ENCODE measurements at places on chromosomes 4 and X.
A peak's percentile ranks its signal among the peaks of the same experiment; 100 is the strongest.

DNA sequence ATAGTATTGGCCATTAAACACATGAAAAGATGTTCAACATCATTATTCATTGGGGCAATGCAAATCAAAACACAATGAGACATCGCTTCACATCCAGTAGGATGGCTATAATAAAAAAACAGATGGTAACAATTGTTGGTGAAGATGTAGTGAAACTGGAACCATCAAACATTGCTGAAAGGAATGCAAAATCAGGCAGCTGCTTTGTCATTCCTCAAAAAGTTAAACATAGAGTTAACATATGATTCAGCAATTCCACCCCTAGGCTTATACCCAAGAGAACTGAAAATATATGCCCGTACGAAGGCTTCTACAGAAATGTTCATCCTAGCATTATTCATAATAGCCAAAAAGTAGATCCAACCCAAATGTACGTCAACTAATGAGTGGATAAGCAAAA lies 144.0 kb upstream of the NAP1L5 start:
- no peaks in the 10 kb centered on the region for H3K36me3 ChIP-seq
- no peak for DNase-seq
- H3K4me1 ChIP-seq, result no peaks in the 10 kb centered on the region
- H3K27ac ChIP-seq, result no peak overlapping the region
- no peaks in the 10 kb centered on the region for H3K27me3 ChIP-seq
- no peak overlapping the region for H3K4me3 ChIP-seq

- H3K4me3 ChIP-seq, result no peak overlapping the region
- no peak for DNase-seq
- H3K36me3 ChIP-seq, result no peaks in the 10 kb centered on the region
Measured at GRCh38 chrX:134646691-134647090, 11.6 kb downstream of the PLAC1 start.

DNA sequence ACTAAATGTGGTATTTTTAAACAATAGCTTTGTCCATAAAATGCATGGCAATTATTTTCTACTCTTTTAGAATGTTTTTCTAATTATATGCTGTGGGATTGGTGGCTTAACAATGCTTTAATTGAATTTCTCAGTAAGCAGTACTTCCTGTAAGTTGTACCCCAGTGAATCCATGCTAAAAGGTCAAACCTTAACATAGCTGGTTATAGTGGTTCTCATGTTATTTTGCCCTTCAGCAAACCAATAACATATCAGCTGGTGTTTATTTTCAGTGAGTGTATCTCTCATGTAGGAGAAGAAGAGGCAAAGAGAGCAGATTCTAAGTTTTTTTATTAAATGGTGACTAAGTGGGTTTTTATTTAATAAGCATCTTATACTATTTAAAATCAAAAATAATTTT lies 41.5 kb downstream of the BTC start:
- no peak overlapping the region for H3K4me3 ChIP-seq
- H3K27me3 ChIP-seq, result no peaks in the 10 kb centered on the region
- no peak overlapping the region for H3K27ac ChIP-seq
- no peak for DNase-seq

GRCh38 chr4:56531823-56532222 lies 26.2 kb downstream of the ARL9 start:
- H3K27me3 ChIP-seq, result no peaks in the 10 kb centered on the region
- H3K27ac ChIP-seq, result no peak overlapping the region
- no peaks in the 10 kb centered on the region for H3K4me1 ChIP-seq
- no peaks in the 10 kb centered on the region for H3K36me3 ChIP-seq

DNA sequence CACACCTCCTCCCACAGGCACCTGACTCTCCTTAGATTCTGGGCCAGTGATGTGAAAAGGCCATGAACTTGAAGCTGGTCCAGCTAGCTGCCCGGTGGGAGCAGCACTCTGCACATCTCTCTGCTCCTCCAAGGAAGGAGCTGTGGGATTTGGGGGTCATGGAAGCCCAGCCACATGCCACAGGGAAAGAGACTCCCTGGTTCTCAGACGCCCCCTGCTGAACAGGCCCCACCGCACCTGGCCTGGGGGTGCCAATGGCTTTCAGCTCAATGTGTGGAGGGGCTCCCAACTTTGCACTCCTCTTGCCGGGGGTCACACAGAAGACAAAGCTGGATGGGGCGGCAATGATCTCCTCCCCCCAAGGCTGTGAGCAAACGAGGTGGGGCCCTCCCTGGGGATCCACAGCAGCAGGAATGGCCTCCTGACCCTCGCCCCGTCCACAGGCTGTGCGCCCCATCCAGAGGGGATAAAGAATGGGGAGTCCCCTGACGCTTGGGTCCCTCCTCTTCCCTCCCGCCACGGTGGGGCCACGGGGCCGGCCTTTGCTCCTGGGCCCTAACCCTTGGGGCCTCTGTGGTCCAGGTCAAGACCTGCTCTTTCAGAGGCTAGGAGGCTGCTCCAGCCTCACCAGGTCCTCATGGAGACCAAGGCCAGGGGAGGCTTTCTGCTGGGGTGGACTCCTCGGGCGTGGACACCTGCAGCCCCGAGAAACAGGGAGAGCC lies 51.3 kb downstream of the GAK start:
- no peaks in the 10 kb centered on the region for H3K27me3 ChIP-seq
- no peaks in the 10 kb centered on the region for H3K4me1 ChIP-seq
- peaks cover 19% of the 10 kb centered on the region for H3K36me3 ChIP-seq
- no peak overlapping the region for H3K27ac ChIP-seq

DNA sequence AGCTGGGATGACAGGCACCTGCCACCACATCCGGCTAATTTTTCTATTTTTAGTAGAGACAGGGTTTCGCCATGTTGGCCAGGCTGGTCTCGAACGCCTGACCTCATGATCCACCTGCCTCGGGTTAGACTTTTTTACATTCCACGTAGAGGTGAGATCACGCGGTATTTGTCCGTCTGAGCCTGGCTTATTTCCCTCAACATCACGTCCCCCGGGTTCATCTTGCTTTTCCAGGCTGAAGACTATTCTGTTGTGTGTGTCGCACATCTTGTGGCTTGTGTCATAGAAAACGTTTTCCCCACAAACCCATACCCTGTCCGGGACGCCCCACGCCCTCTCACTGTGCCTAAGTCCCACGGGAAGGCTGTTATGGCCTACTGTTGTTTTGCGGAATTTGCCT lies 185.3 kb downstream of the CRLF2 start:
- DNase-seq, result no peak
- no peak overlapping the region for H3K4me3 ChIP-seq
- H3K27me3 ChIP-seq, result no peaks in the 10 kb centered on the region
- H3K36me3 ChIP-seq, result no peaks in the 10 kb centered on the region
- H3K4me1 ChIP-seq, result no peaks in the 10 kb centered on the region
- H3K27ac ChIP-seq, result no peak overlapping the region

- H3K36me3 ChIP-seq, result no peaks in the 10 kb centered on the region
- no peaks in the 10 kb centered on the region for H3K4me1 ChIP-seq
- no peak overlapping the region for H3K4me3 ChIP-seq
Measured at GRCh38 chrX:8635812-8636211, 96.1 kb downstream of the ANOS1 start.

GRCh38 chrX:68941385-68941952 lies 112.6 kb downstream of the EFNB1 start:
- DNase-seq, result no peak
- no peak overlapping the region for H3K4me3 ChIP-seq
- no peaks in the 10 kb centered on the region for H3K27me3 ChIP-seq

- no peak overlapping the region for H3K27ac ChIP-seq
- H3K4me1 ChIP-seq, result no peaks in the 10 kb centered on the region
- DNase-seq, result peak; percentile 36
- H3K4me3 ChIP-seq, result no peak overlapping the region
- no peaks in the 10 kb centered on the region for H3K27me3 ChIP-seq
- H3K36me3 ChIP-seq, result no peaks in the 10 kb centered on the region
Measured at GRCh38 chrX:39519030-39519488, 578.7 kb downstream of the BCOR start.

DNA sequence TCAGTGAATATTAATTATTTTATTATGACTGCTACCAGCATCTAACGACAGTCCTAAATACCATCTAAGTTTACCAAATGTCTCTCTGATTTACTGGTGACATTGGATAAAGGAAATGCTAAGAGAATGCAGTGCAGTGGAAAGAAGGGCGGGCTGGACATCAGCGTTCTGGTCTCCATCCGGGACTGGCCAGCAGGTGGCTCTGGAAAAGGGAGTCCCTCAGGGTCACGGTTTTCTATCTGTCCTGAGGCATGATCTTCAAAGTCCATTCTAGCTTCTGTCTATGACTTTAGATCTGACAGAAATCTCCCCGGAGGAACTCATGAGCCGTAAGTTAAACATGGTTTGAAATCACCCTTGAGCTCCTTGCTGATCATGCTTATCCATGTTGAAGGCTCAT lies 3.3 kb downstream of the TRIM2 start:
- H3K27ac ChIP-seq, result no peak overlapping the region
- no peak overlapping the region for H3K4me3 ChIP-seq
- DNase-seq, result no peak
- H3K36me3 ChIP-seq, result no peaks in the 10 kb centered on the region
- H3K4me1 ChIP-seq, result no peaks in the 10 kb centered on the region
- H3K27me3 ChIP-seq, result no peaks in the 10 kb centered on the region

DNA sequence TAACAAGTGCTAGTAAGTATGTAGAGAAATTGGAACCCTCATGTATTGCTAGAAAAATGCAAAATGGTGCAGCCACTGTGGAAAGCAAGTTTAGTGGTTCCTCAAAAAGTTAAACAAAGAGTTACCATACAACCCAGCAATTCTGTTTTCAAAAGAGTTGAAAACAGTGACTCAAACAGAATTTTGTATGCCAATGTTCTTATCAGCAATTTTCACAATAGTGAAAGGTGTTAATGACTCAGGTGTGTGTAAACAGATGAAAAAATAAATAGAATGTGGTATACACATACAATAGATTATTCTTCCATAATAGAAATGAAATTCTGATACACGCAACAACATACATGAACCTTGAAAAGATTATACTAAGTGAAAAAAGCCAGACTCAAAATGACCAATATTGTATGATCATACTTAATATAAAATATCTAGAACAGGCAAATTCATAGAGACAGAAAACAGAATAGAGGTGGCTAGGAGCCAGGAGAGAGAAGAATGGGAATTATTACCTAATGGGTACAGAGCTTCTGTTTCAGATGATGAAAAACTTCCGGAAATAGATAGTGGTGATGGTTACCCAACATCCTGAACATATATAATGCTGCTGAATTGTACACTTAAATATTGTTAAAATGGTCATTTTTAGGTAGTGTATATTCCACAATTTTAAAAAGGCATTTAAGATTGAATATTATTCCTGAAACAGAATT lies 51.6 kb downstream of the WDFY3 start:
- H3K4me3 ChIP-seq, result no peak overlapping the region
- DNase-seq, result no peak
- no peaks in the 10 kb centered on the region for H3K36me3 ChIP-seq

GRCh38 chr4:3870567-3870962 lies 104.4 kb downstream of the ADRA2C start:
- H3K27me3 ChIP-seq, result peaks cover 29% of the 10 kb centered on the region
- no peaks in the 10 kb centered on the region for H3K4me1 ChIP-seq
- no peak overlapping the region for H3K4me3 ChIP-seq
- no peak for DNase-seq

GRCh38 chr4:109298279-109299010 lies 4.0 kb downstream of the COL25A1 start:
- no peak overlapping the region for H3K4me3 ChIP-seq
- no peak overlapping the region for H3K27ac ChIP-seq
- no peaks in the 10 kb centered on the region for H3K36me3 ChIP-seq
- H3K4me1 ChIP-seq, result no peaks in the 10 kb centered on the region

DNA sequence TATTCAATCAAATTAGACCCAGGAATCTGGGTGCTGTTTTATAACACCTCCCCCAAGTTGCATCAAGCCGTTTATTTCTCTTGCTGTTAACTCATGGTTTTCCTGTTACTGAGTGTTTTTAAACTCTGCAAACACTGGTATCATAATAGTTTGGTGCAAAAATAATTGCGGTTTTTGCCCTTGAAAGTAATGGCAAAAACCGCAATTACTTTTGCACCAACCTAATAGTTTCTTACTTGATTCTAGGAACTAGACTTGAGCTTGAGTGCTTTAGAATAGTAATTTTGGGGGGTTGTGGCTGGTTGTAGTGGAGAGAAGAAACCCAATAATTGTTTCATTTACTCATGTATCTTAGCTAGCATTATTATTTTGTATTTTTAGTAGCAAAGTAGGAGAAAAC lies 156.6 kb downstream of the FHIP1A start:
- no peaks in the 10 kb centered on the region for H3K36me3 ChIP-seq
- H3K4me1 ChIP-seq, result no peaks in the 10 kb centered on the region
- H3K27ac ChIP-seq, result no peak overlapping the region

DNA sequence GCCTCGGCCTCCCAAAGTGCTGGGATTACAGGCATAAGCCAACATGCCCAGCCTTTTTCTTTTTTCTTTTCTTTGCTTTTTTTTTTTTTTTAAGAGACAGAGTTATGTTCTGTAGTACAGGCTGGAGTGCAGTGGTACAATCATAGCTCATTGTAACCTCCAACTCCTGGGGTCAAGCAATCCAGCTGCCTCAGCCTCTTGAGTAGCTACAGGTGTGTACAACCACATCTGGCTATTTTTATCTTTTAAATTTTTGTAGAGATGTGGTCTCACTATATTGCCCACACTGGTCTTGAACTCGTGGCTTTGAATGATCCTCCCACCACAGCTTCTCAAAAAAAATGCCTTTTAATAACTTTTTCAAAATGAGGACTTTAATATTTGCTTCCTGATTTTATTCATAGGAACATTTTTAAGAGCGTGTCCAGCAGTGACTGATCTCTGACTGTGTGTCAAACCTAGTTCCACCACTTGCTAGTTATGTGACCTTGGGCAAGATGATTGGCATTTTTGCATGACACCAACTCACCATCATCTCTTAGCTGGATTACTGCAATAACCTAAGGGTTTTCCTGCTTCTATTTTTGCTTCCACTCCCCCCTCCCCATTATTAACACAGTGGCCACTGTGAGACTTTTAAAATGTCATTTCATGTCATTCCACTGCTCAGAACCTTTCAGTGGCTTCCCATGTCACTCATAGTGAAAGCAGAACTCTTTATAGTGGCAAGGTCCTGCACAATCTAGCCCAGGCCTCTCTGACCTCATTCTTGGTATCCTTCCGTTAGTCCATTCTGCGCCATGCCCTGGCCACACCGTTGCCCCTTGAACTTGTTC lies 4.5 kb upstream of the TNIP3 start:
- H3K36me3 ChIP-seq, result no peaks in the 10 kb centered on the region
- no peaks in the 10 kb centered on the region for H3K27me3 ChIP-seq
- DNase-seq, result no peak
- H3K4me1 ChIP-seq, result no peaks in the 10 kb centered on the region
- H3K27ac ChIP-seq, result no peak overlapping the region
- no peak overlapping the region for H3K4me3 ChIP-seq

- H3K27me3 ChIP-seq, result no peaks in the 10 kb centered on the region
- no peak overlapping the region for H3K27ac ChIP-seq
- DNase-seq, result no peak
- H3K36me3 ChIP-seq, result no peaks in the 10 kb centered on the region
Measured at GRCh38 chr4:73586040-73586439, 34.2 kb downstream of the RASSF6 start.

Measured in prostate gland (tissue), 2 donors.